ENCODE measurements at places on chromosomes 11 and 22.
A peak's percentile ranks its signal among the peaks of the same experiment; 100 is the strongest.

DNA sequence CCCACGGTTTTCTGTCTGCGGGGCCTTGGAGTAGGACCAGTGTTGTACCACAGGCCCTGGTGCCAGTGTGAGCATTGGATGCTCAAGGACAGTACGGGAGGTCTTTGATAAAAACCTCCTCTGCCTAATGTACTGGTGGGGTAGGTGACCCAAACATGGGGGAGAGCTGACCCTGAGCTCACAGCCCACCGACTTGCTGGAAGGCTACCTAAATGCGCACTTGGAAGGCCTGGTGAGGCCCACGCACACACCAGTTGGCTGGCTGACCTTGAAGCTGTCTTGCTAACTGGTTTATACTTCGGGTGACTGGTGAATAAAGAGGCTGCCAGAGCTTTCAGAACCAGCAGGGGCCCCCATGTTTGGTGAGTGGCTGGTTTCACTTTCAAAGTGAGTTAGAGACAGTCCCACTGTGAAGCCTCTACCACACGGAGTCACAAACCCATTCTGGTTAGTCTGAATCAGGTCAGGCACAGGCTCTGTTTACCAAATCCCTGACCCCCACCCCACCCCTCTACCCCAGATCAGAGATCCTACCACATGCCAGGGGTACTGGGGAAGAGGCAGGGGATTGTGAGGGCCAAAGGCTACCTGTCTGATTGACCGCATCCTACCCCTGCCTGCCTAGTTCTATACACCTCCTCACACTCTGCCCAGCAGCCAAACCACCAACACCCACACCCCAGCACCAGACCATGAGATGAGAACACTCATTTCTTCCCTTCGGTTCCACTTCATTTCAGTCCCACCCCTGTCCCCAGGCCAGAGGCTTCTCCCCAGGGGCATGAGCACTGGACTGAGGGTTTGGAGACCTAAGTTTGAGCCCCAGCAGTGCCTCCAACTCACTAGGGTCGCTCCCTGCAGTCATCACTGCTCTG lies 12.7 kb upstream of the IL2RB start:
- peaks cover 23% of the 10 kb centered on the region for H3K27me3 ChIP-seq
- peaks cover 23% of the 10 kb centered on the region for H3K4me1 ChIP-seq
- no peak overlapping the region for H3K4me3 ChIP-seq
- no peak overlapping the region for H3K27ac ChIP-seq

- H3K27me3 ChIP-seq, result peaks cover 5% of the 10 kb centered on the region
- no peak overlapping the region for H3K27ac ChIP-seq
- H3K36me3 ChIP-seq, result peaks cover 5% of the 10 kb centered on the region
- H3K4me3 ChIP-seq, result no peak overlapping the region
- DNase-seq, result no peak
These were observed 6.6 kb upstream of the FIBIN start for GRCh38 chr11:26987272-26987671.

DNA sequence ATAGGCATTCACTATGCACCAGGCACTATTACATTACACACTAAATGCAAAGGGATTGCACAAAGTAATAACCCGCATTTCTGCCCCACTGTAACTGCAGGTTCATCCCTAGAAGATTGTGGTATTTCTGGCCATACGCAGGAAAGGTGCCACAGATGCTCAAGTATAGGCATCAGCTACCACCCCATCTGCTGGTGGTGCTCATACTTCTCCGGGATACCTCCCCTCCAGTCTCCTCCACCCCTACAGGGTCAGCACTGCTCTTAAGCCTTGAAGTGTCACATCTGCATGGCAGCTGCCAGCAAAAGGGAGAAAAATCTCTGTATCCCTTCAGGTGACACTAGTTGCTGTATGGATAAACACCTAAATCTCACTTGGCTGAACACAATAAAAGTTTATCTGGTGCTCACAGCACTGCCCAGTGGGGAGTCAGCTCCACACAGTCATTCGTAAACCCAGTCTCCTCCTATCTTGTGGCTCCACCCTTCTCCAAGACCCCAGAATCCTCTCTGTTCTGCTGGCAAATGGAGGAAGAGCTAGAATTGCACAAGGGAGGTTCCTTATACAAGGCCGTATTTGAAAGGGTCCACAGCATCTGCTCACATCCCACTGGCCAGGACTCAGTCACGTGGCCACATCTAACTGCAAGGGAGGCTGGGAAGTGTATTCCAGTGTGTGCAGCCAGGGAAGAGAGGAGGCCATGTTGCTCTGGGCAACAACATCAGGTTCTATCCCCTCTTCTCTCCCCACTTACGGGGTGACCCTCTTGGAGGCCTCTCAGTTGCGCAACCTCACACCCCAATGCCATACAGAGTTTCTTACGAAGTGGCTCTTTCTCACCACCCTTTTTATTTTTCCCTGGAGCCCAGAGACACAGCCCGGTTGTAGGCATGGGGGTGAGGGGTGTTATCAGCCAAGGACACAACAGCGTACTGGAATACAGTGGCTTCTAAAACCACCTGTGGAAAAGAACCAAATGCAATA lies 114.7 kb downstream of the BUD13 start:
- no peak overlapping the region for H3K27ac ChIP-seq
- peaks cover 2% of the 10 kb centered on the region for H3K4me1 ChIP-seq
- no peak for DNase-seq
- no peak overlapping the region for H3K4me3 ChIP-seq
- H3K27me3 ChIP-seq, result peaks cover 7% of the 10 kb centered on the region

DNA sequence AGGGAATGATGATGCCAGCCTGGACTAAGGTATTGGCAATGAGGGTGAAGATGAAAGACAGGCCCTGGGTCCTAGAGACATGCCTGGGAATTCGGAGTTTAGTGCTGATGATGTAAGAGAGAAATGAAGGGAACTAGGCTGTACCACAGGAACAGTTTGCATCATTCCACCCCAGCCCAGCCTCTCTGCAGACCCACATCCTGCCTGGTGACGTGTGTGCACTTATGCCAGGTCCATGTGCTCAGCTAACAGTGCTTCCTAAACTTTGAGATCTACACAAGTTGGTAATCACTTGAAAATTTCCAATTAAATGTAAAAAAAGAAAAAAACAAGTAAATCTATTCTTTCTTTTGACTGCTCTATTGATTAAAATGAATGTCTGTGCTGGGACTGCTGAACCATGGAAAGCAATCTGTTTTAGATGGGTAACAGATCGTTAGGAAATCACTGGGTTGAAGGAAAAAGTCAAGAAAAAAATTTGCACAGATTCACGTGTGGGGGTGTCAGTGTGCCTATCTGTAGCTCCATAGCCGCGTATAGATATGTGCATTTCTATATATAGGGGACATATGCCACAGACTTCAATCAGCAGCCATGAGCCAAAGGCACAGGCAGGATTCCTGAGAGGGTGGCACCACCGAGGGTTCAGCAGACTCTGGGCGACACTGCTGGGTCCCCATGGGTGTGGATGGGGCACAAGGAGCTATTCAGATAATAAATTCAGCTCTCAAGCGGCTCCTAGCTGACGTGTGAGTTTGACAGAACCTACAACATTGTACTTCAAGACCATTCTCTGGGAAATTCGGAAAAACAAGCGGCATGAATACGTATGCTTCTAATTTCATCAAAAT lies 131.1 kb upstream of the OPCML start:
- H3K4me1 ChIP-seq, result peaks cover 29% of the 10 kb centered on the region
- DNase-seq, result no peak
- no peak overlapping the region for H3K27ac ChIP-seq

GRCh38 chr11:74380746-74381439 lies 17.3 kb downstream of the PGM2L1 start:
- no peak overlapping the region for H3K27ac ChIP-seq
- DNase-seq, result no peak
- H3K27me3 ChIP-seq, result peaks cover 5% of the 10 kb centered on the region
- no peaks in the 10 kb centered on the region for H3K4me1 ChIP-seq
- no peaks in the 10 kb centered on the region for H3K36me3 ChIP-seq

DNA sequence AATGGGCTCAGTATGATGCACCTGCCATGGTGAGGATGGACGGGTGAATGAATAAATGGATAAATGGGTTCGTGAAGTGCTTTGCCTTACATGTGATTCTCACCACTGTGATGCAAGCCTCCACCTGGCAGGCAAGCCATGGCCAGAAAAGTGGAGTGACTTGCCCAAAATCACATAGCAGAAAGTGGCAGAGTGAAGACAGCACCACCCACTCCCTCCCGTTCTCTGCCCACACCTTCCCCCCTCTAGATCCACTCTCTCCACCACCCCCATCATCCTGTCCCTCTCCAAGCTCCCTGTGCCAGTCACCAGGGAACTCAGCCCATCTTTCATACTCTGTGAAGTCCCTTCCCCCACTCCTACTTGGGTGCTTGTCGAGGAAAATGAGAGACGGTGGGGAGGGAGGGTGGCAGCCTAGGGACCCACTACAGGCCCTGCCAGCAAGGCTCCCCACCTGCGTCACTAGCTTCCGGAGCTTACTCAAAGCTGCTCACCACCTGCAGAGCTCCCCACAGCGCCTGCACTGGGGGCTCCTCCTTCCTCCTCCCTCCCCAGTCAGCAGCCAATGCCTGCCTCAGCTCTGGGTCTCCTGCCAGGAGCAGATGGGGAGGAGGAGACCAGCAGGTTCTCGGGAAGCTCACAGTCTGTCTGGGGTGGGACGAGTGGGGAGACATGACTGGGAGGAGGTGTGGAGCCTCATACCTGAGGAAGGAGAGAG lies 82.3 kb downstream of the PDE2A start:
- H3K4me1 ChIP-seq, result peaks cover 36% of the 10 kb centered on the region
- DNase-seq, result no peak
- H3K27ac ChIP-seq, result no peak overlapping the region
- H3K27me3 ChIP-seq, result peaks cover 93% of the 10 kb centered on the region

GRCh38 chr11:18749681-18750319 lies 23.8 kb upstream of the IGSF22 start:
- no peak overlapping the region for H3K4me3 ChIP-seq
- DNase-seq, result no peak
- H3K27ac ChIP-seq, result no peak overlapping the region

DNA sequence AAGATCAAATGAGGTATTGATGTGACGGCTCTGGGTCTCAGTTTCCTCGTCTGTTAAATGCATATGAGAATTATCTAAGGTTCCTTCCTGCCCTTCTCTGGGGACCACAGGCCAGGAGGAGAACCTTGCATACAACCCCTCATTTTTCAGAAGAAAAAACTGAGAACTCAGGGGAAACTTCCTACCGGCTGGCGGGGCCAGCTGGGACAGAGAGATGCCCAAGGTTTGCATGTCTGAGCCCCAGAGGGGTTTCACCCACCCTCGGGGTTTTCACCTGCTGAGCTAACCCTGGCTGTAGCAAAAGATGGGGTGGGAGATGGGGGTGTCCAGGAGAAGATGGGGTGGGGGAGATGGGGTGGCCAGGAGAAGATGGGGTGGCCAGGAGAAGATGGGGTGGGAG lies 4.3 kb downstream of the TNFRSF13C start:
- peaks cover 4% of the 10 kb centered on the region for H3K36me3 ChIP-seq
- H3K4me1 ChIP-seq, result peaks cover 5% of the 10 kb centered on the region
- no peak overlapping the region for H3K4me3 ChIP-seq
- H3K27me3 ChIP-seq, result peaks cover 90% of the 10 kb centered on the region
- H3K27ac ChIP-seq, result no peak overlapping the region

DNA sequence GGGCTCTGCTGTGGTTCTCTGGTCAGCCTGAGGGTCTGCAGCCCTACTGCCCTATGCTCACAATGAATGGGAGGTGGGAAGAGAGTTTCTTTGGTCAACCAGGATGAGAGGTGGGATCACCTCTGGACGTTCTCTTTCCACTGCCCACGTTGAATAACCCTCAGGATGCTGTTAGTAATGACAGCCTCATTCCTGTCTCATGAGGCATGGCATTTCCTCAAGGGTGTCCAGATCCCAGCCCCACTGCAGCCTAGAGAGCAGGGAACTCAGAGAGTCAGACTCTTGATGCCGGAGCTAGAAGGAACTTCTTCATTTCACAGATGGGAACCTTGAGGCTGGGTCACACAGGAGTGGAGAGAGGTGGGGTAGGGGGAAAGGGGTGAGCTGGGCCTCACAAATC lies 196.0 kb downstream of the CEP164 start:
- no peak for DNase-seq
- peaks cover 78% of the 10 kb centered on the region for H3K4me1 ChIP-seq
- no peaks in the 10 kb centered on the region for H3K36me3 ChIP-seq
- no peak overlapping the region for H3K4me3 ChIP-seq
- peaks cover 27% of the 10 kb centered on the region for H3K27me3 ChIP-seq

DNA sequence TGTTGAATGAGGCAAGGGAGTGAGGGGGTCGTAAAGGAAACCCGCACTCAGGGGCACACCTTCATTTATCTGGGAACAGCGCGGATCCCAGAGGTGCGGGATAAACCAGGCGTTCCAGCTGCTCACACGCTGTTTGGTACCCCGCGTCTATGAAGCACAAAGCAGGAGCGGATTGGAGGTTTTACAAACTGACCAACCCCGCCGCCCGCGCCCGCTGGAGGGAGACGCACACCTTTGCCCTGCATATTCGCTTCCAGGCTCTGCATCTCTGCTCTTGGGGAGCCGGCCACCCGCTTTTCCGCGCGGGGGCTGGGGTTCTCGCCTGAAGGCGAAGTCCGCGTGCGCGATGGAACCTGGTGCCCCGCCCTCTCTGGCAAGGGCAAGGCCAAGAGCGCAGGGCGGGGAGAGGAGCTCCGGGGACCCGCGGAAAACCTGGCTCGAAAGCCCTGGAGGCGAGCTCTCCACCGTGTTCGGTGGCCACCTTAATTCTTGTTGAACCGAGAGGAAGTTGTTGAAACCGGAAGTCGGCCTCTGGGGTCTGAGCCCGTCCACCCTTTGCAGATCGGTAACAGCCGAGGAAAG lies 6.8 kb upstream of the ALX4 start:
- peaks cover 100% of the 10 kb centered on the region for H3K27me3 ChIP-seq
- no peaks in the 10 kb centered on the region for H3K36me3 ChIP-seq
- H3K27ac ChIP-seq, result no peak overlapping the region
- peak overlapping the region; percentile 70 for H3K4me3 ChIP-seq
- H3K4me1 ChIP-seq, result peaks cover 38% of the 10 kb centered on the region
